ENCODE measurements at places on chromosomes 11 and 22.

- DNase-seq: no peak
Observed at GRCh38 chr11:128285321-128285720, 302.0 kb downstream of the ETS1 start.

GRCh38 chr11:16211407-16211806 lies 144.9 kb downstream of the SOX6 start:
- DNase-seq: no peak

GRCh38 chr11:70410276-70411205 lies 12.2 kb downstream of the CTTN start:
- DNase-seq: no peak

DNA sequence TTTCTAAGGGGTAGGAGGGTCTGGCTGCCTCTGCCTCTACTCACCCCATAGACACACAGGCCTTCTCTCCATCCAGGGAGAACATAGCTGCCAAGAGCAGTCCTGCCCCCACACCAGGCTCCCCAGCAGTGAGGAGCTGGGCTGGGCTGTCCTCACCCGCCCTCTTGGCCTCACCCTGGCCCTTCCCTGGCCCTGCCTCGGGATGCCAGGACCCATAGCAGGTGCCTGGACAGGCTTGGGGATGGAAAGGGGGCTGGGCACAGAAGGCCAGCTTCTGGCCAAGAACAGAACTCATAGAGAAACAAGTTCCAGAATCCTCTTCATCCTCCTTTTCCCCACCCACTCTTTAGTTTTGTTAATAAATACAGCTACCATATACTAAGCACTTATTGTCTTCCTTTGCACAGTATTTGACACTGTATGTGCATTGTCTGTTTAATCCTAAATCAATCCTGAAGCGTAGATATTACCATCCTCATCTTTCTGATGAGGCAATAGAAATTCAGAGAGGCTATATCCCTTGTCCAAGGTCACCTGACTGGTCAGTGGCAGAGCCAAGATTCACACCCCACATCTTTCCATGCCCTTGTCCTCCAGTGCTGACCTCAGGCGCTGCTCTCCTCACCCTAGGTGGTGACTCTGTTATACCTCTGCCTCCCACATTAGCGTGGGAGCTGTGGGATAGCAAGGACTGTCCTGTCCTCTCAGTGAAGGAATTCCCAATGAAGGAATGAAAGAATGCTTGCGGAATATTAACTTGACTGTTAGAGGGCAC lies 22.0 kb upstream of the MYOD1 start:
- no peak for DNase-seq

- DNase-seq: peak; percentile 36
Observed at GRCh38 chr22:41968601-41969000, 642 bp upstream of the SEPTIN3 start.

DNA sequence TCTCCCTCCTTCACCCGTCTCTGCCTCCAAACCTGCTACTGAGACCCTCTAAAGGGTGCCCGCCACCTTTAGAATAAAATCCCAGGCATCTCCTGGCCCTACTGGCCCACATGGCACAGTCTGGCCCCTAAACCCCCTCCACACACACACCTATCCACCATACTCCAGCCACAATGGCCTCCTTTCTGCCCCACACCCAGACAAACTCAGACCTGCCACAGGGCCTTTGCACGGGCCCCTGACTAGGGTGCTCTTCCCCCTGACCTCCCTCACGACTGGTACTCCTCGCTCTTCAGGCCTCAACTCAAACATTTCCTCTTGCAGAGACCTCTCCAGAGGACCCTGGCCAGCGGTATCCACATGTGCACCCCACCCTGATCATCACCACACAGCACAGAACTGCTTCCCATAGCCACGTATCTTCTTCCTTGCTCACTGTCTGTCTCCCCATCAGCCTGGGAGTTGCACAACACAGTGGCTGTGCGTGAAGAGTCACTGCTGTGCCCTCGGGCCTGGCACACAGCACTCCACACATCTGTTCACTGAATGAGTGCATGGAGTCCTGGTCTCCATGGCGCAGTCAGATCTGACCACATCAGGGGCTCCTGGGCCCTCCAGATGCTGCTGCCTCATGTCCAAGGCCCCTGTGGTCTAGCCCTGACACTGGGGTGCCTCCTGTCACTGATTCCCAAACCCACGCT lies 66.2 kb upstream of the TCF20 start:
- no peak for DNase-seq

- no peak for DNase-seq
Observed at GRCh38 chr11:71332447-71332846, 80.1 kb upstream of the SHANK2 start.

DNA sequence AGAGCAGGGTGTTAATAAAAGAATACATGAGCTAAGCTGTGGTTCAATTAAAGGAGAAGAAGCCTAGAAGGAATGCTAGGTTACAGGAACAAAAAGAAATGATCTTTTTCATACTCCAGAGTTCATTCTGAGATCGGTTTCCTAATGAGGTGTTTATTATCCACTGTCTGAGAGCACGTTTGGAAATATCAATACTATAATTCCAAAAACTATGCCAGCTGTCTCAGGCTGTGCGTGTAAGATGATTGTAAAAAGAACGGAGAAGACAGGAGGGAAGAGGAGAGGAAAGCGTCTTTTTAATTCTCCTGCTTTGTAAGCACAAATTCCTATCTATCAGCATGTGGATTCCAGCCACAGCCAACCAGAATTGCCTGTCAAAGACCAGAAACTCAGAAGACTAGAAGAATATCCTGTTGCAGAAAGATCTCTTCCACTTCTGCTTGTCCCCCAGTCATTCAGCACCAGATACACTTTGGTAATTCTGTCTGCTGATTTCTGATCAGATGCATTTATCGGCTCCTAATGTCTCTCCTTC lies 25.7 kb downstream of the APOL5 start:
- no peak for DNase-seq

Measured in OCI-M1 (cell line).